ENCODE measurements at places on chromosomes 3 and 15.

GRCh38 chr3:136699271-136699828 lies 52.8 kb downstream of the STAG1 start:
- DNase-seq: no peak

GRCh38 chr15:38860253-38860652 lies 295.6 kb upstream of the RASGRP1 start:
- no peak for DNase-seq

DNA sequence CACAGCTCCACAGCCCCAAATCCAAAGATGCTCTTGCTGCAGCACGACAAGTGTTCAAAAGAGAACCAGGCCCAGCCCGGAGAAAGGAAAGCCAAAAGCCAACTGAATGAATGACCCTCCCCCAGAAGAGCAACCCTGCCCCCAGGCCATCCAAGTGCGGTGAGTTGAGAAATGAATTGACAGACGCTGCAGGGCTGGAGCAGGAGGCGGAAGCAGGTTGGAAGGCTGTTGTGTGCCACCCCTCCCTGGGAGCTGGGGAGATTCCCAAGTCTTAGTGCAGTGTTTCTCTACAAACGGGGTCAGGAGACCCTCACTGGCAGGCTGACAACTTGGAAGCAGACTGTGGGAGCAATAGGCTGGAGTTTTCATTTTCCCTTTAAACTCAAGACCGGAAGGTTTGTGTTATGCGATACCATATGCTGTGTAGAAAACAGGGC lies 3.5 kb upstream of the SPTBN5 start:
- DNase-seq: no peak

GRCh38 chr15:51424780-51425179 lies 83.3 kb downstream of the GLDN start:
- DNase-seq: no peak

GRCh38 chr3:102727340-102727739 lies 292.5 kb downstream of the ZPLD1 start:
- DNase-seq: no peak

DNA sequence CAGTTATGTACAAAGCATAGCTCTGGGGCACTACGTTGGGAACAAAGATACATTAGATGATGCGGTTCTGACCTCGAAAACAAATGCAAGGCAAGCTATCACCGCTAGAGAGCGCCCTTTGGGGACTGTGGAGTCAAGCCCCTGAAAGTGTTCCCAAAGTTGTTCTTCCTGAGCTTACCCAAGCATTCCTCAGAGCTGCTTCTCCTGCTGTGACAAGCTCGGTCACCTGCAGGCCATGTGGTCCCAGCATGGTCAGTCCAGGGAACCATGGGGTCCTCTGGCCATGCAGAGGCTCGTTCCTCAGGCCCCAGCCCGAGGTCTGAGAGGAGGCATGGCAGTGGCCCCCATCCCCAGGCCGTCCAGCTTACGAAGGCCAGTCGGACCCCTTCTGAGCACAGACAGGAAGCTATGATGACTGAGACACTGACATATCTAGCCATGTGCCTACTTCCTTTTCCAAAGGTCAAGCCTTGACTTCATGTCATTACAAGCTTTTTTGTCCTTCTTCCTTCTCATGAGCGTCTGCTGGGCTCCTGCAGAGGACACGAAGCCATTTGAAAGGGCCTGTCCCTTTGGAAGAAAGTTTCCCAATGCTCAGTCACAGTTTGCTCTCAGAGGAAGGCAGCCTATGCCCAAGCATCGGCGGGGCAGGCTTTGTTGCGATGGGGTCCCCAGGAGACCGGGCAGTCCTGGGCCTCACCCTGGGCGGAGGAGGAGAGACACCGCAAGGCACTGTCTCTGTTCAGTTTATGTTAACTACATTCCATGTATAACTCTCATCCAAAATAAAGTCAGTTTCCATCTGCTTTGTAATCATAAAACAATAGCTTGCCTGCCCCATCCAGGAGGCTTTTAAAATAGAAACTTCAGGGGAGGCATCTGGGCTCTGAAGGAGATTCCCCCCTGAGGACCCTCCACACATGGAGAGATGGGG lies 79.3 kb downstream of the ATP10A start:
- no peak for DNase-seq

DNA sequence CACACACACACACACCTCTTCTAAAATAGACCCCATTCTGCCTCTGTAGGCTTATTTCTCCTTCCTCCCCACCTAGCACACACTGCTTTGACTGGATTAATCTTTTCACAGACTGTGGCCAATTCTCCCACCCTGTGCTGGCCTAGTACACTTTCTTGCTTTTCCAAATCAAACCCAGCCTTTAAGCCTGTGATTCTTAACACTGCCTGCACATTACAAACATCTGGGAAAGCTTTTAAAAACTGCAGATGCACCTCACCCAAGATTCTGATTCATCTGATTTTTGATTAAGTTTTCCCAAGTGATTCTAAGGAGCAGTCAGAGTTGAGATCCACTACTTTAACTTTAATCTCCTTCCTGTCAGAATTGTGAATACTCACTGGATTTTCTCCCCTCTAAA lies 12.8 kb downstream of the CSNK1G1 start:
- no peak for DNase-seq

GRCh38 chr3:143152043-143152442 lies 32.5 kb downstream of the CHST2 start:
- no peak for DNase-seq

GRCh38 chr15:70423267-70423666 lies 325.6 kb upstream of the TLE3 start:
- DNase-seq: no peak

DNA sequence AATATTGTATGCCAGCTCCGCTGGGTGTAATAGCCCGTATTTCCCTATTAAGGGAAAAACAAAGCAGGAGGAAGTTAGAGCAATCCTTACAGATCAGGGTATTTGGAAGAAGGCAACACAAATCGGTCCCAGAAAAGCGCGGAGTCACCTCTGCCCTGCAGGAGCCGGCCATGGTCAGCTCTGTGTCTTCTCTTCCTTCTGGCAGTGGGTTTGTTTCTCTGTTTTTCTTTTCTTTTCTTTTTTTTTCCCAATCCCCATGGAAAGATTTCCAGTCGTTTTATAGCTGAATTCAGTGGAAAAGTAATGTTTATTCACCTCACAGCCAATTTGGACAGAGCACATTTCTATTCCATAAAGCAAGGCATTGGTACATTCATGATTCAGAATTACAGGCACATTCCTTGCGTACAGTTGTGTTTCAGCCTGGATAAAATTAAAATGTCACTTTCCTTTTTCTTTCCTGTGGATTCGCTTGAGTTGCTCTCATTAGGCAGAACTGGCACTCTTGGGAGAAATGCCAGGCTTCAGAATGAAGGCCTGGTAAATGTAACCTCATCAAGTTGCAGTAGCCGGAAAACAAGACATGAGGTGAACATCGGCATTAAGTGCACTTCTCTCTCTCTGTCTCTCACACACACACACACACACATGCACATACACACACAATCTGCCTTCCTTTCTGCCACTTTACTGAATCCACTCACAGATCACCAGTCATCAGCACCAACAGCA lies 204.5 kb upstream of the UBE2E1 start:
- DNase-seq: no peak

GRCh38 chr3:135596563-135596962 lies 369.0 kb upstream of the PPP2R3A start:
- no peak for DNase-seq

GRCh38 chr3:146966124-146966523 lies 361.0 kb upstream of the PLSCR5 start:
- DNase-seq: no peak
